HFF-Myc (cell line): ENCODE measurements at places on chromosomes 13 and 19.

DNA sequence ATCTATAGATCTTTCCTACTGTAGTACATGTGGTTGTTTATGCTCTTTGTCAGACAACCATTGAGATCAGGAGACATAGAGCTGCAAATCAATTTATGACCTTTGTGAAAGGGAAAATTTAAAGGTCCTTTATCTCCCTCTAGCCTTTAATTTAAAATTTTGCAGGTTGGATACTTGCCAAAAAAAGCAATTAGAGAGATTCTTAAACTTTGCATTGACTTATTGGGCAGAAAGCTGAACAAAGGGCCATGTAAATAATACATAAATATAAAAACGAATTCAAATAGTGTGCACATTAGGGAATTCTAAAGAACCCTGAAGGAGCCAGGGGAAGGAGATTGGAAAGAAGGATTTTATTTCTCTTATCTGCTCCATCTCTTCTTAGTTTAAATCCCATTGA is 22.0 kb upstream of the RB1 start:
- no peak for DNase-seq

- DNase-seq = no peak
These were observed 701.3 kb upstream of the KLHL1 start for GRCh38 chr13:70809588-70809987.

GRCh38 chr19:52600639-52601024 is 30.5 kb downstream of the ZNF701 start:
- DNase-seq = no peak

DNA sequence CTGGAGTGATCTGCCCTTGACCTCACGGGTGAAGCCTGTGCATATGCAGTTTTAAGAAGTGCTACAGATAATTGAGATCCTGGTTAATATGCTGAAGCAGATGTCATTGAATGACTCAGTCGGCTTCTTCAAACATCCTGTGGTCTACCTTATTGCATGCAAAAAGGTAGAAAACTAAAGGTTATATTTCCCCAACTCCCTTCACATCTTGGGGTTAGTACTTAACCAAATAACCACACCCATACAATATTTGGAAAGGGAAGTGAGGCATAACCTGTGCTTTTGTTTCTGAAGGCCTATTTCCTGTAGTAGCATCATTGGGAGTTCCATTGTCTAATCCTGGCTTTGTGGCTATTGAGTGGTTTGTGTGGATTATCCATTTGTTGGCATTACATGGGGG is 58.3 kb downstream of the RAP2A start:
- DNase-seq = no peak

DNA sequence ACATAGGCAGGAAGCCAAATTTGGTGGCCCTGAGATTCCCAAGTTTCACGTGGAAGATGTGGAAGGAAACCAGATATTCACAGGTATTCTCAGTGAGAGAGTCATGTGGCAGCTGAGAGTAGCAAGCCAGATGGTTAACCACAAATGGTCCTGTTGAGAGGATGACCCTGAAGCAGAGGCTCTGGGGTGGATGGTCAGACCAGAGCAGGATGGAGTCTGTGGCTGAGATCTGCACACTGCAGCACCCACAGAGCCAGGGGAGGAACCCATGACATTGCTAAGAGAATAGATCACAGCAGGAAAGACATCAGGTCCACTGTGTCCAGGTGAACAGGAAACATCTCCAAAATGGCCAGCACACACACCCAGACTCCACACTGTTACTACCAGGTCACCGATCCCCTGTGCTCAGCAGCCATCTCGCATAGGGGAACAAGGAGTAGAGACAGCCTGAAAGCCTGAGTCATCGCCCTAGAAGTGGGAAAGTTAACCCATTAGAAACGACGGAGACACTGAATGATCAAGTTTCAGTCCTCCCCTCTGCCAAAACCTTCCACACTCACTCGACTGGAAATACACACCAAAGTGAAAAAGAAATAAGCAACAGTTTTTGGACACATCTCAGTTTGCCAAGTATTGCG is 160.0 kb downstream of the RBM26 start:
- DNase-seq = no peak

DNA sequence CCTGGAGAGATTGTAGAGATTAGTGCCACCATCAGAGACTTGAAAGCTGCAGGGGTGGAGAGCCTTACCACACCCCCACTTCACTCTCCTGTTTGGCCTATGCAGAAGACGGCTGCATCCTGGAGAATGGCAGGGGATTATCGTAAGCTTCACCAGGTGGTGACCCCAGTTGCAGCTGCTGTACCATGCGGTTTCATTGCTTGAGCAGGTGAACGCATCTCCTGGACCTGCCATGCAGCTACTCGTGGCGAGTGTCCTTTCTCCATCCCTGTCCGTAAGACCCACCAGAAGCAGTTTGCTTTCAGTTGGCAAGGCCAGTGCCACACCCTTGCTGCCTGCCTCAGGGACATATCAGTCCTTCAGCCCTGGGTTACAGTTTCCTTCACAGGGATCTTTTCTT is 21.2 kb downstream of the PPP5C start:
- DNase-seq = no peak

DNA sequence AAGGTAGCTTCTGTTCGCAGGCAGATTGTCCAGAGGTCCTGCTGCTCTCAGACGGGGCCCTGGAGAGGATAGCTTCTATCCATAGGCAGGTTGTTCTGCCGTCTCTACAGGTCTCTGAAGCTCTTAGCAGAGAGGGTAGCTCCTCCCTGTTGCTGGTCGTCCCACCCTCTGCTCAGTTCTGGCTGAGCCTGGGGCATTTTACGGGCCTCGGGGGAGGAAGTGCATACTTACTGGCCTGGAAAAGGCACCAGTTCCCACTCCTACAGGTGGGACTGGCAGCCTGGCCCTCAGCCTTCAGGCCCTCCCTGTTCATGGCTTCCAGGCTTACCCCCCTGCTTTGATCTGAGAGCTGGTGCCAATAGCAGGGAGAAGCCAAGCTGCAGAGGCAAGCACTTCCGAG is 42.3 kb downstream of the USPL1 start:
- no peak for DNase-seq

DNA sequence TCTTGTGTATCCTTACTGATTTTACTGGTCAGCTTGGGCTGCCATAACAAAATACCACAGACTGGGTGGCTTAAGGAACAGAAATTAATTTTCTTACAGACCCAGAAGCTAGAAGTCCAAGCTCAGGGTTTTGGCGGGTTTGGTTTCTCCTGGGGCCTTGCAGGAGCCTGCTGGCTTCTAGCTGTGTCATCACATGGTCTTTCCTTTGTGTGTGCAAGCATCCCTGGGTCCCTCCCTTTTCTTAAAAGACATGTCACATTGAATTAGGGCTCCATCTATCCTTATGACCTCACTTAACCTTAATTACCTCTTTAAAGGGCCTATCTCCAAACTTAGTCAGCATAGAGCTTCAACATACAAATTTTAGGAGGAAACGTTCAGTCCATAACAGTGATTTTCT is 23.4 kb downstream of the UBAC2 start:
- no peak for DNase-seq

DNA sequence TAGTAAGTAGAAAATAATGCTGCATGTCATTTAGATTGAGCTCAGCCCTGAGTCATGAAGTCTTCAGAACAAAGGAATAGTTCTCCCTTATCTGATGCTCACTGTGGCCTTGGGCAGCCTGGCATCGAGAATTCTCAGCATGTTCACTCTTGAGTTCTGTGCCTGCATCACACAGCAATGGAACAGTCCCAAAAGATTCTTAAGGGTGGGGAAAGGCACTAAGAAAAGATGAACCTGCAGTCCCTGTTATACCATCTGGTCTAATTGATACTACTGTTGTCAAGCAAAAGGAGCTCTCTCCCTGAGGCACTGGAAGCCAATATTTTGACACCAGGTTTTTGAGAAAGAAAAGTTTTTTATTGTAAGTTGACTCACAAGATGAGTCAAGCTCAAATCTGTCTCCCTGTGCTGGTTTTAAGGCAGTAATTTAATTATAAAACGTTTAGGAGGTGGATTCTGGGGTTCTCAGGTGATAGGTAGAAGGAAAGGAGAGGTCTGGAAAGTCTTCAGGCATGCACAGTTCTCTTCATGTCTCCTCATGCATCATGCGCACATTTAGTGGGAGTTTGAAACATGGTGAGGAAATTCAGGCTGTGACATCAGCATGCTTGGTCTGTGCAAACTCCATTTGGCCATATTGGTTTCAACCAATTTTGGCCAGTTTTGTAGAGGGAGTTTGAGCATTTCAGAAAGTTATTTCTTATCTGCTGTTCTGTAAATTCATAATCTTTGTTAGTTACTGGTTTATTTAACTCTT is 38.1 kb upstream of the ZNF766 start:
- DNase-seq = no peak

- DNase-seq = no peak
These were observed 2.3 kb upstream of the SLC25A15 start for GRCh38 chr13:40787062-40787461.

DNA sequence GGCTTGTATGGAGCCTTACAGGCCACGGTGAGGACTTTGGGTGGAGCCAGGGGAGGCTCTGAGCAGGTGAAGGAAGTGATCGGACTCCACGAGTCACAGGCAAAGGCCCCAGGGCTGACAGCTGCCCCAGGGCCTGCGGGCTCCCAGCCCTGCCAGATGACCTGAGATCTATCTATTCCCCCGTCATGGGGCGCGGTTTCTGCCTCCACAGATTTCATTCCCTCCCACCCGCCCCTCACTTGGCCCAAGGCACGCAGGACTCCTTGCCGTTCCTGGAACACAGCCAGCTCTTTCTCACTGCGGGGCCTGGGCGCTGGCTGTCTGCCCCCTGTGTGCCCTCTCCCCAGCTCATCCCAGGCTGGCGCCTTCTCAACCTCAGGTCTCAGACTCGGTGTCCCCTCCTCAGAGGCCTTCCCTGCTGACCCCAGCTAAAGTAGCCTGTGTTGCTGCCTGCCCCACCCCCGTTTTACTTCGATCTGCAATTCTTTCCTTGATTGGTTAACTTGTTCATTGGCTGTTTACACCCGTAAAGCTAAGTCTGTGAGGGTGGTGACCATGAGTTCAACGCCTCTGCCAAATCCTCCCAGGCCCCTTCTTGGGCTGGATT is 13.9 kb upstream of the PAK4 start:
- no peak for DNase-seq

- no peak for DNase-seq
These were observed 34.9 kb downstream of the PAK4 start for GRCh38 chr19:39160523-39160861.

DNA sequence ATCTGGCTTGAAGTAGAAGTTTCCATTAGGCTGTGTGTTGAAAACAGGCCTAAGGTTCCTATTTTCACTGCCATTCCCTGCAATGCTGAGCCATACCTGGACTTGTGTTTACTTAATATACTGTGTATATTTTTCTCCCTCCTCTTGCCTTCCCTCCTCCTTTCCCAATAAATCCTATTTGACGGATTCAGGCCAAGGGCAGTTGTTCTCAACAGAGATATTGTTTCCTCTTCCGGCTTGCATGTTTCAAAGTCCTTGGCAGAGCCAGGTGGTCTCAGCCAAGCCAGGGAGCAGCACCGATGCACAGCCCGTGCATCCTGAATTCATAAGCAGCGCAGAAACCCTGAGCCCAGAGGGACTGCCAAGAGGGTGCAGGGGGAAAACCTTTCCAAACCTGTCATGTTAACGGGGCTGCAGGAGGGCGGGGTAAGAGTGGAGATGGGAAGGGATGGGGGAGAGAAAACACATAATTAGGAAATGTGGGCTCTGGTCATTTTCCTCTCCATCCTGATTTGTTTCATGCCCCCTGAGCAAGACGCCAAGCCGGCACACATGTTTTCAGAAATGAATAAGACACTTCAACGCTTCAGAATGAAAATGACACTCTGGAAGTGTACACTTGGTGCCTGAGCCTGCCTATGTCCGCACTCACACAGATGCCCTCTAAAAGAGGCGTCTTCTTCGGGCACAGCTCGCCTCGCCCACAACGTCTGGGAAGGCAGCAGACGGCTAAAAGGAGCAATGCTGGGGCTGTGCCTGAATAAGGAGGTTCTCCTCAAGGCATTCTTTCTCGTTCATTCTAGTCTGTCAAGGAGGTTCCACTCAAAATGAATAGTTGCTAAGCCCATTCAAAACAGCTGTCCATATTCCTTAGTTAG is 149.3 kb upstream of the UBL3 start:
- no peak for DNase-seq

DNA sequence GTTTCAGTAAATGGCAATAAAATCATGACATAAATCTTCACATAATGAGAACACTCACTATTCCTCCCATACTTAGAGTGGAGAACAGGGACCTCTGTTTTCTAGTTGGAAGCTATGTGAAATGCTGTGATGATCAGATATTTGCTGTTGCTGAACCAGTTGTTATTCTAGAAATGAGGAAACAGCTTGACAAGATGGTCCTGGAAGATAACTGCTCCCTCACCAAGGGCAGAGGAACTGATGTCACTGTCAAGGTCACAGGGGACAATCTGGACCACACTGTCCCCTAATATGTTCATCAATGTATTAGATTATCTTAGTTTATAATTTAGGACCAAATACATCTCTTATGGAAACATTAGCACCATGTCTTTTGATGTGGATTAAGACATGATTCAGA is 1173.3 kb downstream of the PCDH17 start:
- no peak for DNase-seq
